EH (cell line): ENCODE measurements at places on chromosomes 2 and 18.

- no peak for DNase-seq
Measured at GRCh38 chr2:112472547-112473263, 9.3 kb upstream of the TTL start.

DNA sequence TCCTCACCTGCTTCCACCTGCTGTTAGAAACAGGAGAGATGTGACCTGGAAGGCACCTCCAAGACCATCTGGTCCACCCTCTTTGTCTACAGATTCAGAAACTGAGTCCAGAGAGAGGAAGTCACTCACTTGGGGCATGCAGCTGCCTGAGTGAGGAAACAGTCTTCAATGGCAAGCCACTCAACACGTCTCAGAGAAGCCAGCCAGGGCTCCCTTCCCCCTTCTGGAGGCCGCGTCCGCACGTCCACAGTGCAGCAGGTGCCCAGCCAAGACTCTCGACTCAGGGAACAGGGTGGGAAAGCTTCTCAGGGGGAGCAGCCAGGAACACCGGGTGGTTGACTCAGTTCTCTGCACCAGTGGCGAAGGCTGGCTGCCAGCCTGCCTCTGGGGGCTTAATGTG, 201.7 kb downstream of the BCL11A start:
- DNase-seq = no peak

- peak; percentile 64 for DNase-seq
Measured at GRCh38 chr2:20190876-20191713, 33.8 kb downstream of the SDC1 start.

DNA sequence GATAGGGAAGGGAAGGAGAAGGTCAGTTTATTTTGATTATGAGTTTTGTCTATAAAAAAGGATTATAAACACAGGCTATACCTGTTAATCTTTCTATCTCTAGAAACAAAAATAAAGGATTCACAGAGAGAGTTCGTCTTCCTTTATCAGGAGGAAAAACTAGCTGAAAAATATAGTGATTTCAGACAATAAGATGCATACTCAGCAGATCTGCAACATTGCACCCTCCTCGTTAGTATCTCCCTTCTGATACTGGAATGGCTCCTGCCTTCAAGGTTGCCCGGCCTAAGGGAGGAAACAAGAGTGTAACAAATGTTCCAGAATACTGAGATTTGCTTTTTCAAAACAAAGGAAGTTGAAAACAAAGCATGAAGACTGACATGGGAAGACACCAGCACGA, 48.7 kb upstream of the LRATD1 start:
- no peak for DNase-seq

GRCh38 chr2:132651115-132652045, 18.6 kb downstream of the LYPD1 start:
- peak; percentile 56 for DNase-seq

DNA sequence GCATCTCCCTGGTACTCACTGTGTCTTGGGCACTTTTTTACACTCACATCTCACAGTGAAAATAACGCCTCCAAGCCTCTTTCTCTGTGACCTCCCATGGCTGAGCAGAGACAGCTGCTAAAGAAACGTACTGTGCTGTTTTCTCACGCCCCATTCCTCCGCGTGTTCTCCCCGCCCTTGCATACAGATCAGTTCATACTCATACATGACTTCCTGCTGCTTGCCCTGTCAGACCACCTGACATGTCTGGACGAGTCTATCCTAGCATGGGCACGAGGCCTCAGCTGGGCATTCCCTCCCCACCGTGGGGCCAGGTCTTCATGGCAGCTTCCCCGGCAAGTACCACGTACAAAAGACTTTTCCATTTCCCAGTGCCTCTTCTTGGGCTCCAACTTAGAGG, 21.2 kb upstream of the IL1A start:
- no peak for DNase-seq

- DNase-seq = no peak
Measured at GRCh38 chr2:239816576-239817467, 208.3 kb downstream of the NDUFA10 start.

DNA sequence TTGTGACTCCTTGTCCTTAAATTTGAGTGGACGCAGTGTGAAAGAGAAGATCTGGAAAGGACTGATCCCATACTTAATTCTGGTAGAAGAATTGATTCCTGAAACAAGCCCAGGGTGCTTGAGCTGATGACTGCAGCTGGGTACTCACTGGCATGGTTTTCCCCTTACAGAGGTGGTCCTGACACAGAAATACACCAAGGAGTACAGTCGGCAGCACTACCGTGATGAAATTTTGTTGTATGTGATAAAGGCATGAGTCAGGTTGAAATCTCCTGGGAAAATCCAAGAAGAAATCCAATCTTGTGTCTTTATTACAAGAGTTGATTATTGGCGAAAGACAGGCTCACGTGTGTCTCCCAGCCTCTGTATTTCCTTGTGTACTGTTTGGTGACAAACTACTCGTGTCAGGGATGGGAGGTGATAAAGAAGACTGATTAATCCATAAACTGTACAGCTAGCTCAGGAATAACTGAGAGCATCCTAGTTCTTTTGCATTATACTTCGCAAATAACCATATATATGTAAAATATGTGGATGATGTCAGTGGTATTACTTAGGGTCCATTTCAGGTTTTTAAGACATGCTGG, 76.6 kb downstream of the RAPGEF4 start:
- no peak for DNase-seq

GRCh38 chr2:148643421-148643820, 1.1 kb upstream of the EPC2 start:
- no peak for DNase-seq

- DNase-seq = no peak
Measured at GRCh38 chr2:42904576-42904876, 112.1 kb upstream of the HAAO start.
